Neural progenitor cell (in vitro differentiated cells): ENCODE measurements at places on chromosomes 3 and 15.

- DNase-seq: no peak
Measured at GRCh38 chr15:42730135-42730534, 6.8 kb downstream of the CDAN1 start.

DNA sequence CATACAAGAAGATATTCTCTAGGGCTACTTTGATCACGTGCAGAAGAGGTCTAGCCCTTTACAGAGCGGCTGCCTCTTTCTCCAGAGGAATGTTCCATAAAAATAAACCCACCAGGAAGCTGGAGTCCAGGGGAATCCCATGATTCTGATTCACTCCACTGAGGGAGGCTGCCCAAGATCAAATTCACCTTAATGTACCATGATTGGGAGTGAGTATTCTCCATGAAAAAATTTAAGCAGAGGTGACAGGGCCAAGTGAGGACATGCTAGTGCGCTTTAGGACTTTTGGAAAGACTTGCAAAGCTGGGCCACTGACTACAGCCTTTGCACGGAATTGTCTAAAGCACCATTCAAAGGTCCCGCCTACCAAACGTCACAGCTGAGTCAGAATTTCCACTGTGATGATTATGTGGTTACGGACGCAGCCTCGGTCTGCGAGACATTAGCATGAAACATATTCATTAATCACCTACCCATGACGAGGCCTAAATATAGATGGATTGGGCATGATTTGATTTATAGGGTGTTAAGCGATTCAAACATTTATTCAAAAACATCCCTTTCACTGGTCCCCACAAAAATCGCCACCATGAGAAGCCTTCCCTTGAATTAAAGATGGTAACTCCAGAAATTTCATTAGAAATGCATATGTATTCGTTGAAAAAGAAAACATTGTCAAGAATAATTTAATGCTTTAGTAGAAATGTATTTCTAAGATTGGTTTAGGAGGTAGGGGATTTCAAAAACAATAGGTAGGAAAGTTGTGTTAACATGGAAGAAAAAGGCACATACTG lies 152.6 kb downstream of the GREM1 start:
- no peak for DNase-seq

DNA sequence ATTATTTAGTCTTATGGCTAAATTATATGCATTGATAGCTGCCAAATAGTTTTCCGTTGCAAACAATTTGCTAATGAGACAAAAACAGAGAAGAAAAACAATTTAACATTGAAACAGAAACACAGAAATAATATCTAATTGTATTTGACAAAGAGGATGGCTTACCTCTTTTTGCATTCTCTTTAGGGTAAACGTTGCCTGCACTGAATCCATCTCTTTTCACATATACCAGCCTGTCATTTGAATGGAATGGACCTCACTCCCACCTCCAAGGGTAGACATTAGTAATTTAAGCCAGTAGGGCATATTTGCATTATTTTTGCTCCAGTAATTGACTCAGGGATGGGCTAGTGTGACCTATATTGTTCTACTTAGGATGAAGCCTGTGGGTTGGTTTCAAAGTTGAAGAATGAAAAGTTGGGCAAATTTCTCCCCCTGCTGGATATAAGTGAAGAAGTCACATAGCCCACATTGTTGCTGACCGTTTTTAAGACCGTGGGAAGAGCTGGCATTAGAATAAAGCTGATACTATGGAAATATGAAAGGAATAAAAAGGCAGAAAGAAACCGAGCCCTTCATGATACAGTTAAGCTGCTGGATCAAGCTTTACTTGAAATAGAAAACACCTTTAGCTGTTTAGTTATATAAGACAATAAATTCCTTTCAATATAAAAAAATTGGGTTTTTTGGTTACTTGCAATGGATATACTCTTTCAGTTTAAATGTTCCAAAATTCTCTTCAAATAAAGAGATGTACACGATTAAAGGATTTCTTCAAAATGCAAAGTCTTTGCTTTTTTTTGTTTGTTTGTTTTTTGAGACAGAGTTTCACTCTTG lies 26.9 kb downstream of the PIERCE2 start:
- peak; percentile 64 for DNase-seq

DNA sequence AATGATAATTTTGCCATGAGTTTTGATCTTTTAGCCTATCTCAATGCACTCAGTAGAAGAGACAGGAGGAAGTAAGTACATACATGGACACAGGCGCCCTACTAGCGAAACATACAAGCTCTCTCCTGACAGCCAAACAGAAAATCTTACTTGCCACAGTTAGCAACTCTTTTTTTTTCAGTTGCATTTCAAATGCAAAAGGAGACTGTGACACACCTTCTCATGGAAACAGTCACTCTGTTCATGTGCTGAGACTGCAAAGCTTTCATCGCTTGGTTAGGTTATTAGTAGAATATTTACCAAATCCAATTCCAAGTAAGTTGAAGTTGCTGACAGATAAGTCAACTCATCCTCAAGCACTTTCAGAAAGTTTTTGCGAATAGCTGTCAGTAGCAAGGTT lies 223.3 kb downstream of the FOXP1 start:
- no peak for DNase-seq

GRCh38 chr15:89103481-89104171 lies 15.4 kb downstream of the ABHD2 start:
- DNase-seq: no peak

DNA sequence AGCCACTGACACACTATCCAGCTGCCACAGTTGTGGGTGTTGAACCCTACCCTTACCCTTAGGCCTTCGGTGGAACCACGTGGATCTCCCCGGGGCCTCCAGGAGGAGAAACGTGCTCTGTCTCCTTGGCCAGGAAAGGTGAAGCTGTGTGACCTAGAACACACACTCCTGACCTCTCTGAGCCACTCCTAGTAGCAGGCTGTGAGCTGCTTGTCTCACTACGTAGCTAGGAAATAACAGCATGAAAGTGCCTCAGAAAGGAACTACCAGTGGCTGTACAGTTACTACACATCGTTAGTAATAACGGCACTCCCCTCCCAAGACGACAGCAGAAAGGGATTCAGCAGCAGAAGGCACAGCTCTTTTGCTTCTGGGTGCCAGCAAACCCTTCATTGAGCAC lies 36.2 kb upstream of the SLC6A6 start:
- DNase-seq: no peak
